ENCODE measurements at places on chromosomes 5 and 9. TPM values are rescaled to one million over a fixed set of nuclear protein-coding genes. Genes with fewer than 3 reads are reported as not detected.
A peak's percentile ranks its signal among the peaks of the same experiment; 100 is the strongest.

SMIM27 gene
- total RNA-seq = not detected

IFNA13 gene
- not detected for total RNA-seq

DNA sequence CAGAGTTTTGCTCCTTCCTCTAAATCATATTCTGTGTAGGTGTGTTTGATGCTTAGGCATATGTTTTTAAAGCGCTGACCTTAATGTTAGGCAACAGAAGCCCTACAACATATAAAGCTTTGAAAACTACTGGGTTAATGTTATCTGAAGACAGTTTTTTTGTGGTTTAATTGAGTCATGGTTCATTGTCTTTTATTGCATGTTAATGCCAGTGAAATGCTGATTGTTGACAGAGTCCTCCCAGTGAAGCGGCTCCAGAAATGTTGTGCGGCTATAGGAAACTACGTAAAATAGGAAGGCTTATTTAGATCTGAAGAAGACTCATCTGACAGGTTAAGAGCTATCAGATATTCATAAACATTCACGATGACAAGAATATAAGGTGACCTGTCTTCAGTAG lies 424.6 kb downstream of the CCDC171 start:
- DNase-seq = no peak

GRCh38 chr9:3058409-3058808 lies 214.5 kb upstream of the PUM3 start:
- DNase-seq = no peak

GRCh38 chr5:139667001-139667729 lies 19.0 kb downstream of the CXXC5 start:
- no peak for DNase-seq

DNA sequence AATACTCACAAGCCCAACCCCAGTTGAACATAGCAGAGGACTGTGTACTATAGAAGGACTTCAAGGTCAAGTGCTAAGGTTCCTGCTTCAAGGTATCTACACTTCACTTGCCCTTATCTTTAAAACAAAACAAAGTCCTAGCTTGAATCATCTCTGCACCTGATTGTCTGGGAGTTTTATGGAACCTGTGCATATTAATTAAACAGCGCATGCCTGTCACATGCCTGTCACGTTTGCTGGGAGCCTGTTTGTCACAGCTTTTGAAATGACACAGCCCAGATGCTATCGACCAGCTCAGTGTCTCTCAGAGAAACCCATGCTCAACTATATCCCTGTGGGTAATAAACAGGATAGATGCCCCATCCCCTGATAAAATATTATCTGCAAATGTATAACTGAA lies 476.0 kb downstream of the ZSWIM6 start:
- peak; percentile 30 for DNase-seq

All from stomach (tissue), 19 donors.